ENCODE measurements at places on chromosomes 6 and 20. TPM values are rescaled to one million over a fixed set of nuclear protein-coding genes. Genes with fewer than 3 reads are reported as not detected.

DNA sequence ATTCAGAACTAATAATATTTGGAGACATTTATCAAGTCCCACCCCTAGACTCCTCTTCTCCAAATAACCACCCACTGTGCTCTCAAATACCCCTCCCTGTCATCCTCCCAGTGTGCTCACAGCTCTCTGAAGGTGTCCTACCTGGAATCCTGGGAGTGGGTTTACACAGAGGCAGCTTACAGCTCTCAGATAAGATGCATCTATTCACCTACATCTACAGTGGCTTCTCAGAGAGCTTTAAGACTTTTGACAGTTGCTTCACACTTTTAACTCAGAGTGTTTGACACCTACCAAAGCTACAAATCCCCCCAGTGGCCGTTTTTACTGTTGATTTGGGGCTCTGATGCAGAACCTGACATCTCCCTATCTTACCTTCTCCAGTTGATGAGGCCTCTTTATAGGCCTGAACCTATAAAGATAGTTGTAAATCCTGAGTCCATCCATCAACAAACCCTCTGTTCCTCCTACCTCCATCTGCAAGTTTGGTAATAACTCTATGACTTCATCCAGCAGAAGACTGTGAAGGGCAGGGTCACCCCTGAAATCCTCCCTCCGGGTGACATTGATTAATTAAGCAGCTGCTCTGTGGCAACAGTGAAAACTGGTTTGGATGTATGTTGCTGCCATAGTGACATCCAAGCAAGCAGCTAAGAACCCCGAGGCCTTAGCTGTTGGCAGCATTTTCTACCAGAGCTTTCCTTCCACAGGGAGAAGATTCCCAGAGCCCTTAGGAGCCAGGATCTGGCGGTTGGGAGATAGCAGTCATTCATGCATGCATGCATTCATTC is 226.1 kb upstream of the RREB1 start:
- DNase-seq = no peak
- no peaks in the 10 kb centered on the region for H3K36me3 ChIP-seq
- no peak overlapping the region for H3K27ac ChIP-seq
- H3K27me3 ChIP-seq = peaks cover 7% of the 10 kb centered on the region

GRCh38 chr6:34459899-34460593 is 5.8 kb upstream of the PACSIN1 start:
- no peak overlapping the region for H3K4me3 ChIP-seq
- H3K36me3 ChIP-seq = no peaks in the 10 kb centered on the region
- peaks cover 7% of the 10 kb centered on the region for H3K27me3 ChIP-seq
- DNase-seq = no peak

DNA sequence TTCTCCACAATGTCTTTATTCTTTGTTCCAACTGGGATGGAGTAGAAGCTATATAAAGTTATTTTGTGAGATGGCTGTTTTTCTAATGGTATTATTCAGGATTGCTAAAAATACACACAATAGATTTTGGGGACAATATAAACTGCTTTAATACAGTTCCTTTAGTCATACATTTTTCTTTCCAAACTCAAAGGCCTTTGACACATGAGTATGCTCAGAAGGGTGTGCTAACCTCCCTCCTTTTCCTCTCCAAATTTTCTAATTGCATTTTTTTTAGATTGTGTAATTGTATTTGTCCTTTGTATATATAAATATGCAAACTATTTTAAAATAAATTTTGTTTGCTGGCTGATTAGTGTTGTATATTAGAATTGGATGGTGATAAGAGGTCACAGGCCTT is 119.6 kb upstream of the FOXO3 start:
- H3K36me3 ChIP-seq = no peaks in the 10 kb centered on the region
- H3K4me3 ChIP-seq = no peak overlapping the region
- H3K27ac ChIP-seq = no peak overlapping the region
- no peak for DNase-seq
- H3K27me3 ChIP-seq = no peaks in the 10 kb centered on the region

DNA sequence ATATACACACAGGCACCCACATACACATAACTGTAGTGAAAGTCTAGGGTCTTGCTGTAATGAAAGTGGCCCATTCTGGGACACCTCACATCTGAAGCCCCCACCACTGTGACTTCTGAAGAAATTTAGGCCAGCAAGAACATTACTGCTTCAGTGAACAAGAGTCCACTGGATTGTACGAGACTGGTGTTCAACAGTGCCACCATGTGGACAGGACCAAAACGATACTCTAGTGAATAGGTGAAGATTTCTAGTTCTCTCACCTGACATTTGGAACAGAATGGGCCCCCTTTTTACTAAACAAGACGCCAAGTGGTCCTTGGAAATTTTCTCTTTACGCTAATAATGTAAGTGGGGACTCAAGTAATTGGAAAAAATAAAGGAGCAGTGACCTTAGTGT is 156.9 kb downstream of the MAFB start:
- H3K4me1 ChIP-seq = no peaks in the 10 kb centered on the region
- H3K4me3 ChIP-seq = no peak overlapping the region
- no peak overlapping the region for H3K27ac ChIP-seq
- H3K36me3 ChIP-seq = no peaks in the 10 kb centered on the region

DNA sequence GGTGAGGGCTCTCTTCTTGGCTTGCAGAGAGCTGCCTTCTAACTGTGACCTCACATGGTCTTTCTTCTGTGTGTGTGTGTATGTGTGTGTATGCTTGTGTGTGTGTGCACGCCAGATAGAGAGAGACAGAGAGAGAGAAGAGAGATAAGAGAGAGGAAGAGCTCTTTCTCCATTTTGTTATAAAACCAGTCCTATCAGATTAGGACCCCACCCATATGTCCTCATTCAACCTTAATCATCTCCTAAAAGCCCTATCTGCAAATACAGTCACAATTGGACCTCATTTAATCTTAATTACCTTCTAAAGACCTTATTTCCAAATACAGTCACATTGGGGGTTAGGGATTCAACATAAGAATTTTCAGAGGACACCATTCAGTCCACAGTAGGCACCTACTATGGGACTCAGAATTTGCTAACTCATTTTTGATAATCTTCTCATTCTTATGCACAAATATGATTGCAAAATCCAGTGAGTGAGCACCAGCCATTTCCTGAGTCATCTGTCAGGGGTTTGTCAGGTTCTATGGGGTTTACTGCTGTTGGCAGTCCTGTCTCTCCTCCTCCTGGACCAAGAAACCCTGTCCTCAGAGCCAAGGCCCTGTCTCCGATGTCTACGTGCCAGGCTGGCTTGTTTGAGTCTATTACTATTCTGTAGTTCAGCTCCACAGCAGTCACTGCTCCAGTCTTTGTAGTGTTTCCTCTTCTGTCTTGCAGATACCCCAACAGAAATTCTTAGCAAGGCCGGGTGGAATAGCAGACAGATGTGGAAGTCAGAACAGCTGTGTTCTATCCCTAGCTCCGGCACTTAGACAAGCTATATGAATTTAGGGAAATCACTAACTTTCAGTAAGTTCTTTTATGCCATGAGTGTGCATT is 59.0 kb upstream of the FAM184A start:
- H3K27me3 ChIP-seq = peaks cover 3% of the 10 kb centered on the region
- DNase-seq = no peak
- H3K27ac ChIP-seq = no peak overlapping the region
- peaks cover under 1% of the 10 kb centered on the region for H3K4me1 ChIP-seq
- H3K36me3 ChIP-seq = no peaks in the 10 kb centered on the region

GRCh38 chr6:21189759-21190158 is 403.8 kb upstream of the SOX4 start:
- peaks cover 22% of the 10 kb centered on the region for H3K4me1 ChIP-seq
- H3K36me3 ChIP-seq = peaks cover 7% of the 10 kb centered on the region
- no peak for DNase-seq

- H3K27ac ChIP-seq = no peak overlapping the region
- no peaks in the 10 kb centered on the region for H3K27me3 ChIP-seq
Measured at GRCh38 chr6:167054987-167055386, 55.8 kb downstream of the CEP43 start.

GRCh38 chr6:89022798-89023197 is 57.8 kb upstream of the PNRC1 start:
- H3K4me3 ChIP-seq = no peak overlapping the region
- H3K4me1 ChIP-seq = peaks cover 18% of the 10 kb centered on the region

DNA sequence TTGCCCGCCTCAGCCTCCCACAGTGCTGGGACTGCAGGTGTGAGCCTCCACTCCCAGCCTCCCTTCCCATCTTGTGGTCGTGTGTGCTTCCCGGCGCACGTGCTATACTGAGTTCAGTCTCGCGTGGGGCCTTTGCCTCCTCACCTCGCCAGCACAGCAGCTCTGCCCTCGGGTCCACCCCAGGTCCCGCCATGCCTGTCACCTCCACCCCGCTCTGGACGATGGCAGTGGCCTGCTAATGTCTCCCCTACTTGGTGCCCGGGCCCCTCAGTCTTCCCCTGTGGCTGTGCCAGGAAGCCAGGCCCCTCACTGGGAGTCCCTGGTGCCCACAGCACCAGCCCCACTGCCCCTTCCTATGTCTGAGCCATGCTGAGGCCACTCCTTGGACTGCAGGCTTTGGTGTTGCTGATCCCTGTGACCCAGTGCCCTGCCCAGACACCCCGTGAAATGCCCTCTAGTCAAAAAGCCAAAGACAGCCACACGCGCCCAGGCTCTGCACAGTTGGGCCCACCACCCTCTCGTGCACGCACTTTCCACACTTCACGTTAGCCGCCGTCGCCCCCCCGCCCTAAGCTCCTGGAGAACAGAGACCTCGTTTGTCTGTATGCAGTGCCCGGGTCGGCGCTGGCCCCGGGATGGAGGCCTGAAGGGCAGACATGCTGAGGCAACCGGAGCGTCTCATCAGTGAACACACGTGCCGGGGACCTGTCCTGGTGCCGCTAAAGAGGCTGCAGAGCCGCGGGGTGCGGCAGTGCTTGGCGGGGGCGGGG is 14.3 kb downstream of the HRH3 start:
- H3K4me1 ChIP-seq = peaks cover 22% of the 10 kb centered on the region
- H3K4me3 ChIP-seq = no peak overlapping the region
- H3K36me3 ChIP-seq = peaks cover 7% of the 10 kb centered on the region
- H3K27ac ChIP-seq = no peak overlapping the region
- peaks cover 2% of the 10 kb centered on the region for H3K27me3 ChIP-seq

- H3K4me3 ChIP-seq = no peak overlapping the region
- H3K36me3 ChIP-seq = no peaks in the 10 kb centered on the region
- DNase-seq = no peak
Measured at GRCh38 chr6:30447237-30447636, 42.1 kb upstream of the HLA-E start.

GRCh38 chr20:22348010-22348409 is 236.4 kb downstream of the FOXA2 start:
- no peak for DNase-seq
- no peak overlapping the region for H3K4me3 ChIP-seq
- H3K4me1 ChIP-seq = no peaks in the 10 kb centered on the region
- no peak overlapping the region for H3K27ac ChIP-seq

PHACTR3 gene
- not detected for total RNA-seq

PRRT1 gene
- total RNA-seq = 5.0 TPM

MGME1 gene
- 20.9 TPM for total RNA-seq
